ENCODE measurements at places on chromosomes 11 and 22.

- no peak for DNase-seq
These were observed 9.0 kb downstream of the SYT7 start for GRCh38 chr11:61571869-61572268.

- DNase-seq, result no peak
These were observed 25.9 kb downstream of the SHANK3 start for GRCh38 chr22:50698546-50698945.

DNA sequence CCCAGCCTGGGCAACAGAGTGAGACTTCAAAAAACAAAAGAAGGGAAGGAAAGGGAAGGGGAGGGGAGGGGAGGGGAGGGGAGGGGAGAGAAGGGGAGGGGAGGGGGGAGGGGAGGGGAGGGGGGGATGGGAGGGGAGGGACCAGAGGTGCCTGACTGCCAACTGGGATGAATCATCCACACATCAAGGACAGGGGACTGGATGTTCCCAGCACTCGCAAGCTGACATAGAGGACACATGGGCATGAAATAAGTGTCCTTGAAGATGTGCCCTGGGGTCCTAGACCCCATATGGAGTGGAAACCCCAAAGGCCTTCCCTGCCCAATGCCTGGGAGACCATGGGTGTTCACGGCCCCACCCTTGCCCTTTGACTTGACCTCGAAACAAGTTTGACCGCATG lies 19.8 kb downstream of the TST start:
- no peak for DNase-seq

GRCh38 chr22:46546466-46547178 lies 9.2 kb upstream of the CELSR1 start:
- no peak for DNase-seq

DNA sequence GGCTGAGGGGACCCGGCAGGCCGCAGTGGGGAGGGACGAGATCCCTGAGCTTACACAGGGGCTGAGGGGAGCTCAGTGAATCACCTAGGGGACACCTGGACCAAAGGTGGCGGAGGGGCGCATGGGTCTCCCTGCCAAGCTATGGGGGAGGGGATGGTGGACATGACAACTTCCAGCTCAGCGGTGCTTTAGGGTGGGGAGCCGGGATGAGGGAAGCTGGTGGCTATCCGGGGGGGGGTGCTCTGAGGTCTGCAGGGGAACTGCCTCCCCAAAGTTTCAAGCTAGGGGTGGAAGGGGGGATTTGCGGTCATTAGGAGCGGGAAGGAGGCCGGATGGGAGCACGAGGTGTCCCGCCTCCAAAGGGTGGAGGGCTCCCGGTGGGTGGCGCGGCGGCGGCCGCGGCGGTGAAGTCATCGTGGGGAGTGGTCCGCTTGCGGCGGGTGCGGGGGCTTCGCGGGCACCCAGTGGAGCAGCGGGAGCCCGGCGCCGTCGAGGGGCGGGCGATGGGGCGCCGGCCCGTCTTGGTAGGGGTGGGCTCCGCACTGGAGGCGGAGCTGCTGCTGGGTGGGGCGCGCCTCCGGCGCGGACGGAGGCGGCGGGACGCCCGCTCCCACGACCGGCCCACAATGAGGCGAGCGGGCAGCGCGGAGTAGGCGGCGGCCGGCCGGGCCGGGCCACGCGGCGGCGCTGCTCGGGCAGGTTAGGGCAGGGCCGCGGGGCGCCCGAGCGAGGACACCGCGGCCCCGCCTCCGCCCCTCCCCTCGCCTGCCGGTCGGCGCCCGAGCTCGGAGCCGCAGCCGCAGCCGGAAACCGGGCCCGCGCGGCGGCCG lies at the start of gene MICALL1:
MICALL1 (plus strand) TSS at position 764 of the 830 bp plus-strand sequence. CDS start 126 bp downstream, outside the sequence.
- peak; percentile 48 for DNase-seq

DNA sequence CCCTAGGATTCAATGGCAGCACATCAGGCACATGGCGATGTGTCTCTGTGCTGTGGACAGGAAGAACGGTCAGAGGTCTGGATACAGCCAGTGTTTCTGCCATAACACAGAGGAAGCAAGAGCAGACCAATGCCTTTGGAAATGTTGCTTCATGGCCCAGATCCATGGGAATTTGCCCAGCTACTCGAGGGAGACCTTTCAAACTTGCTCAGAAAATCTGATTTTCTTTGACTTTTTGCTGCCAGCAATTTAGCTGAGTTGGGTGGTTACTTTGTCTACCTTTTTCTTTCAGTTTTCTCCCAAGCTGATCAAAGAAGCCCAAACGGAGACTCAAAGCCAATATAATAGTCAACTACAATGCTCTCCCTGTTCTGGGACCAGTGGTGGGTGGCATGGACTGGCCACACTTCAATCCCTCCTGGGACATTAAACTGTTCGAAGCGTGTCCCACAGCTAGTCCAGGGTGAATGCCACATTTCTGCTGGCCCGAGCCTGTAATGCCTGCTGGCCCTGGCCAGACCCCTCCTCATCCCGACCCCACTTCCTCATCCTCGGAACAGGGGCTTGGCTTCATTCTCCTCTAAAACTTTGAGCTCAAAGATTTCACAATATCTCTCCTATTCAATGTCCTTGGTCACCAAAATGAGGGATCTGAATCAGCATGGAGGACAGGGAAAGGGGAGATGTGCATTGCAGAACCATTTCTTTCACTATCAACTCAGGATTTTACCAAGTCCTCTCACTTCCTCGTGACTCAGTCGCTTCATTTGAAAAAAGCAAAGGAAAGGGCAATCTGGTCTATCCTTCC lies 93.3 kb downstream of the ABTB2 start:
- DNase-seq, result no peak

- DNase-seq, result no peak
These were observed 3.8 kb upstream of the CNIH2 start for GRCh38 chr11:66274219-66274618.

DNA sequence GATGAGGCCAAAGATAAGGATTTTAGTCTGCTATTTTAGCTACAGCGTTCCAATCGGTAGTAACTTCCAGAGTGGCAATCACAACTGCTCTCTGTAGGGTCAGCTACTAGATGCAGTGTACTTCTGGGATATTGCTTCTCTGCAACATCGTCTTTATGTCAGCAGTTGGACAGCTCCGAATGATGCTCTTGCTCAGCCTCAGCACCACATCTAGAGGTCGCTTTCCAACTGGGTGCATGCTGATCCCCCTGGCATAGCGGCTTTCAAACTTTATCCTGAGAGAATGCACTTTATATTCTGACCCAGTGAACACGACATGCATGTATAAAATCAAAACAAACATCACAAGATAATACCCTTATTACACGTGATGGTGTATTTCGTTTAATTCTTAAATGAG lies 219.6 kb downstream of the C11orf87 start:
- no peak for DNase-seq

Measured in activated CD8-positive, alpha-beta memory T cell treated with anti-CD3 and anti-CD28 coated beads for 1 hour (primary cell).